ENCODE measurements at places on chromosomes 13 and 19. TPM values are rescaled to one million over a fixed set of nuclear protein-coding genes. Genes with fewer than 3 reads are reported as not detected.
A peak's percentile ranks its signal among the peaks of the same experiment; 100 is the strongest.

Gene SPRED3
- total RNA-seq: 2.1 TPM

Gene PET100
- 77.8 TPM for total RNA-seq

Gene DIAPH3
- 0.37 TPM for total RNA-seq

Gene SERP2
- total RNA-seq: 9.0 TPM

Gene BRCA2
- total RNA-seq: 0.95 TPM

Gene ZNF580
- total RNA-seq: 24.9 TPM

Gene PRSS57
- total RNA-seq: not detected

Gene GGN
- total RNA-seq: 0.75 TPM

Gene LILRA1
- 0.30 TPM for total RNA-seq

Gene NRTN
- total RNA-seq: not detected

DNA sequence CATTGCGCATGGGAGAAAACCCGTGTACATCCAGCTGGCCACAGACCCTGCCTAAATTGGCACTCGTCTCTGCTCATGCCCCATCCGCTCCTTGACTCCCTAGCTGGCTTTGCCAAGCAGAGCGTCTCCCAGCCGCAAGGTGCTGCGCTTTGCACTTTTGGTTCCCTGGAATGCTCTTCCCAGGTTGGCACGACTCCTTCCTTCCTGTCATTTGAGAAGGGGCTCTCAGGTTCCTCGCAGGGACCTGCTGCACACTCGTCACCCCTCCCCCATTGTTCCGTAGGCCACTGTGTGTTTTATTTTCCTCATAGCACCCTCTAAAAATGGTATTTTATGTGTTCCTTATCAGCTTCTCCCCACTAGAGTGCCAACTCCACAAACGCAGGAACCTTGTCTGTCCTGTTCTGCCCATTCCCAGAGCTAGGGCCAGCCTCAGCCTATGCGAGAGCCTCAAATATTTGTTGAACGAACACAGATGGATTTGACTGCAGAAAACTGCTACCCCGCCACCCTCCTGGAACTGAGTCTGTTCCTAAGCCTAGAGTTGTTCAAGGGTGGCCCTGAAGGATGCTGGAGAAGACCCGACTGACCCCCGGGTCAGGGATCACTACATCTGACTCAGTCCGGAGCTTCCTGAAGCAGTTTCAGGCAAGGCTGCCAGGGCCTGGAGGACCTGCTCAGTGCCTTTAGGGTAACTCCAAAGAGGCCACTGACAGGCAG, 8.4 kb upstream of the CEBPA start:
- H3K4me1 ChIP-seq: no peaks in the 10 kb centered on the region
- no peaks in the 10 kb centered on the region for H3K36me3 ChIP-seq
- no peaks in the 10 kb centered on the region for H3K27me3 ChIP-seq
- no peak overlapping the region for H3K4me3 ChIP-seq

GRCh38 chr19:28932446-28932845, 280.5 kb downstream of the UQCRFS1 start:
- no peak overlapping the region for H3K27ac ChIP-seq
- H3K4me1 ChIP-seq: no peaks in the 10 kb centered on the region
- DNase-seq: no peak

DNA sequence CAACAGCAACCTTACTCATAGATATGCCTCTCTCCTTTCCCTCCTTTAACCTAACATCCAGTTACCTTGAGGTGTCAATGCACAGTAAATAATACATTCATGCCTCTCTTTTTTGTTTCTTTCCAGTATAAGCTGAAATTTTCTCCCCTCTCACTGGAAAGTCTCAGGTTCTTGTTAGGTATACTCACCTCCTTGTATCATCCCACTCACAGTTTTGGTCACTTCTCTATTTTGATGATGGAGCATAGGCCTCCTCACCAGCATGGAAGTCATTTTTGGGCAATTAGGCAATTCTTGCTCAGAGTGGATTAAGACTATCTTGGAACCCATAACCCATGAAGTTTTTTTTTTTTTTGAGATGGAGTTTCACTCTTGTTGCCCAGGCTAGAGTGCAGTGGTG, 5.7 kb upstream of the LGALS14 start:
- H3K27me3 ChIP-seq: no peaks in the 10 kb centered on the region
- H3K36me3 ChIP-seq: no peaks in the 10 kb centered on the region
- no peaks in the 10 kb centered on the region for H3K4me1 ChIP-seq
- no peak for DNase-seq
- no peak overlapping the region for H3K4me3 ChIP-seq
- no peak overlapping the region for H3K27ac ChIP-seq

DNA sequence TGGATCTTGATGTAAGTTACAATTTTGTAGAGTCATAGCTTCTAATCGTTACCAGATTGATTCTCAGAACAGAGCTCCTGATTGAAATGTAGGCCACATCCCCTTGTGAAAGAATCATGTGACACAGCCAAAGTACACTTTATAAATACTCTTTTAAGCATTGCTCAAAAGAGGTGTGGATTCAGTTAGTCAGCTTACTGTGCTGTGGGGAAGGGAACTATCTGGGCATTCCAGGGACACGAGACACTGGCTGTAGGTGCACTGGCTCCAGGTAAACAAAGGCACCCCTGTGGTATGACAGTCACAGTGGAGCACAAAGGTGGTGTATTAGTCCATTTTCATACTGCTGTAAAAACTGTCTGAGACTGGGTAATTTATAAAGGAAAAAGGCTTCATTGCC, 222.8 kb downstream of the LIG4 start:
- H3K4me3 ChIP-seq: no peak overlapping the region
- no peaks in the 10 kb centered on the region for H3K27me3 ChIP-seq
- DNase-seq: no peak

- H3K27me3 ChIP-seq: no peaks in the 10 kb centered on the region
- no peaks in the 10 kb centered on the region for H3K36me3 ChIP-seq
- no peak for DNase-seq
- H3K4me1 ChIP-seq: peaks cover 4% of the 10 kb centered on the region
- no peak overlapping the region for H3K4me3 ChIP-seq
- no peak overlapping the region for H3K27ac ChIP-seq
These were observed 12.8 kb downstream of the POLR2E start for GRCh38 chr19:1082165-1082927.

DNA sequence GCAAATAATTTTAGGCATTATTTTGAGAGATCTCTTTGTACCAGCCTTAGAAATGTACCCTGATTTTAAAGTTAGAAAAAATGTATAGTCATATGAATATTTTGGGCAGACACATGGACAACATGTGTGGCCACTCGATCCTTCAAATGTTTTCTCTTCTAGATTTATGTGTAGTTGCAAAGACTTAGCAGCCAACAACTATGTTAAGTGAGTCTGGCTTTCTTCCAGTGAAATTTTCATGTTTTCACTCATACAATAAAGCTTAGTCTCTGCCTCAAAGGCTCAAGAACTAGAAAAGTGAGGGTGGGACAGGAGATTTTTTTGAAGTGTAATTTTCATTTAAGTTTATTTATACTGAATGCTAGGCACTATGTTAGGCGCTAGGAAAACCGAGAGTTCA, 207.7 kb upstream of the DACH1 start:
- no peak overlapping the region for H3K4me3 ChIP-seq
- H3K27me3 ChIP-seq: no peaks in the 10 kb centered on the region
- DNase-seq: no peak
- H3K4me1 ChIP-seq: no peaks in the 10 kb centered on the region

GRCh38 chr19:18141031-18141430, 11.9 kb upstream of the PIK3R2 start:
- no peaks in the 10 kb centered on the region for H3K4me1 ChIP-seq
- no peak overlapping the region for H3K27ac ChIP-seq
- no peak for DNase-seq
- no peaks in the 10 kb centered on the region for H3K36me3 ChIP-seq
- no peaks in the 10 kb centered on the region for H3K27me3 ChIP-seq

- no peak overlapping the region for H3K27ac ChIP-seq
- DNase-seq: no peak
- H3K4me1 ChIP-seq: no peaks in the 10 kb centered on the region
- H3K4me3 ChIP-seq: no peak overlapping the region
- no peaks in the 10 kb centered on the region for H3K36me3 ChIP-seq
- no peaks in the 10 kb centered on the region for H3K27me3 ChIP-seq
These were observed 126.4 kb downstream of the POU4F1 start for GRCh38 chr13:78476910-78477309.

GRCh38 chr19:13089139-13089856, 13.4 kb downstream of the LYL1 start:
- peaks cover 29% of the 10 kb centered on the region for H3K4me1 ChIP-seq
- H3K36me3 ChIP-seq: no peaks in the 10 kb centered on the region
- peak overlapping the region; percentile 77 for H3K27ac ChIP-seq
- no peaks in the 10 kb centered on the region for H3K27me3 ChIP-seq
- peak; percentile 37 for DNase-seq
- H3K4me3 ChIP-seq: no peak overlapping the region

- no peak for DNase-seq
- no peak overlapping the region for H3K27ac ChIP-seq
- no peaks in the 10 kb centered on the region for H3K4me1 ChIP-seq
- no peak overlapping the region for H3K4me3 ChIP-seq
- no peaks in the 10 kb centered on the region for H3K36me3 ChIP-seq
These were observed 261.9 kb upstream of the SOX21 start for GRCh38 chr13:94974015-94974951.

- H3K27me3 ChIP-seq: no peaks in the 10 kb centered on the region
- H3K36me3 ChIP-seq: no peaks in the 10 kb centered on the region
- H3K4me1 ChIP-seq: no peaks in the 10 kb centered on the region
- H3K4me3 ChIP-seq: no peak overlapping the region
These were observed 11.2 kb upstream of the SLC7A10 start for GRCh38 chr19:33236696-33237390.

- H3K36me3 ChIP-seq: no peaks in the 10 kb centered on the region
- H3K27me3 ChIP-seq: no peaks in the 10 kb centered on the region
- H3K27ac ChIP-seq: no peak overlapping the region
- H3K4me1 ChIP-seq: no peaks in the 10 kb centered on the region
- no peak for DNase-seq
These were observed 448.1 kb upstream of the MIR17HG start for GRCh38 chr13:90899416-90899815.

DNA sequence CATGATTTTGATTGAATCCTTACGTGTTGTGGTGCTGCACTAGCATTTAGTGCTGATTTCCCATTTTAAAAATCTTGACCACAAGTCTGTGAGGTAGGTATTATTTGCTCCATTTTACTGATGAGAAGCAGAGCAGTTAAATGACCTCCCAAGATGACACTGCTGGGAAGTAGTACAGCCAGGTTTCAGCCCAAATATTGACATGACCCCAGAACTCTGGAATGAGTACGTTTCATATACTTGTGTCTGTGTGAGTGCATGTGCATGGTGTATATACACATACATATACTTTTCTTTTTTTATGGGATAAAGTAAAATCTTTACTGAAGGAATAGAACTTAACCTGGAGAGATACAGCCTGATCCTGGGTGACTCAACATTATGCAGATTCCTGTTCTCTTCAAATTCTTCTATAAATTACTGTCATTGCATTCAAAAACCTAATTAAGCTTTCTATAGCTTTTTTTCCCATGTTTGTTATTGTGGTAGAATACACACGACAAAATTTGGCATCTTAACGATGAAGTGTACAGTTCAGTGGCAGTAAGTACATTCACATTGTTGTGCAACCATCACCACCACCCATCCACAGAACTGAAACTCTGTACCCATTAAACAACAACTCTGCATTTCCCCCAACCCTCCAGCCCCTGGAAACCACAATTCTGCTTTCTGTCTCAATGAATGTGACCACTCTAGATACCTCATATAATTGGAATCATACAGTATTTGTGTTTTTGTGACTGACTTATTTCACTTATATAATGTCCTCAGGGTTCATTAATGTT, 311.9 kb downstream of the MTUS2 start:
- no peaks in the 10 kb centered on the region for H3K4me1 ChIP-seq
- no peak overlapping the region for H3K4me3 ChIP-seq
- no peaks in the 10 kb centered on the region for H3K27me3 ChIP-seq
- no peak overlapping the region for H3K27ac ChIP-seq
- H3K36me3 ChIP-seq: no peaks in the 10 kb centered on the region

DNA sequence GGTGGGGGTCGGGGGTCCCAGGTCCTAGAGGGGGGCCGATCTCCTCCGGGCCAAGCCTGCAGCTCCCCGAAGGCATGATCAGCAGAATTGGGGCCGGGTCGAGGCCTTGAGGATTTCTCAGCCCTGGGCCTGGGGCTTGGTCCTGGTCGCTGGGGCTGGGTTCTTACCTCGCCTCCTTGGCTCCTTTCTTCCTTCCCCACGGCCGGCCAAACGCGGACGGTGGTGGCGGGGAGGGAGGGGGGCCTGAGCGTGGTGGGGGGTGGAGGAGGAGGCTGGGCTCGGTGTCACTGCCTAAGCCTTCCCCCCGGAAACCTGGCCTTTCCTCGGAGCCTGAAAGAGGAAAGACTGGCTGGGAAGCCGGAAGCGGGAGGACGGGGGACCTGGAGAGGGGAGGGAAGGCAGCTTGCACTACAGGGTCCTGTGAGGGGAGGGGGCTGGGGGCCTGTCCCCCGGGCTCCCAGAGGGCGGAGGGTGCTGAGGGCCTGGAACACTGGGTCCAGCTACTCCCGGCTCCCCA, at the start of gene ZNF579:
Gene ZNF579, minus strand, starts transcription at position 221 of the 517 bp plus-strand sequence. CDS start 1,209 bp downstream, outside the sequence.
- peak within 1 kb of the TSS; percentile 68 for H3K4me3 ChIP-seq
- H3K27me3 ChIP-seq: no peaks in the 10 kb centered on the region
- H3K36me3 ChIP-seq: no peaks in the 10 kb centered on the region
- peak; percentile 92 for DNase-seq
- H3K27ac ChIP-seq: peak within 1 kb of the TSS; percentile 88

- H3K27me3 ChIP-seq: no peaks in the 10 kb centered on the region
- H3K4me1 ChIP-seq: peaks cover 3% of the 10 kb centered on the region
- H3K4me3 ChIP-seq: no peak overlapping the region
- DNase-seq: peak; percentile 75
These were observed 5.0 kb downstream of the FFAR1 start for GRCh38 chr19:35352448-35353304.

DNA sequence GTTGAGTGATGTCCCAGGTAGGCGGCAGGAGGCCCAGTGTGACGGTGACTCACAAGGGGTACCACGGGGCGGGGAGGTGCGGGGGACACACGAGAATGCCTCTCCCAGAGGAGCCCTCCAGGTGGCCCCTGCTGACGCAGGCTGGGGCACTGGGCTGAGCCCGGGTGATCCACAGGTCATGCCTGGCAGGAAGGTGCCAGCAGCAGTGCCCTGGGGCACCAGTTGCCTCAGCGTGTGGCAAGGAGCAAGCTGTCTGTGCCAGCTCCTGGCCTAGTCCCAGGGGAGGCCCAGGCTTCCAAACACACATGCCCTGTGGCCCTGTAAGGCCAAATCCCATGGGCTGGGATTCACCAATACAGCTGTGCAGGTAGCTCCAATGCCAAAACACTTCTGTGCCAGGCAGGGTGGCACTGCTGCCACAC, 28.0 kb downstream of the AKT2 start:
- H3K27ac ChIP-seq: no peak overlapping the region
- H3K4me1 ChIP-seq: no peaks in the 10 kb centered on the region
- no peak overlapping the region for H3K4me3 ChIP-seq
- H3K36me3 ChIP-seq: no peaks in the 10 kb centered on the region
- DNase-seq: no peak

GRCh38 chr19:44814517-44814916, 5.6 kb downstream of the BCAM start:
- H3K36me3 ChIP-seq: no peaks in the 10 kb centered on the region
- H3K4me1 ChIP-seq: peaks cover under 1% of the 10 kb centered on the region
- no peak overlapping the region for H3K27ac ChIP-seq
